ENCODE measurements at places on chromosomes 3 and 15. TPM values are rescaled to one million over a fixed set of nuclear protein-coding genes. Genes with fewer than 3 reads are reported as not detected.

- no peaks in the 10 kb centered on the region for H3K27me3 ChIP-seq
- no peak overlapping the region for H3K4me3 ChIP-seq
- DNase-seq, result no peak
Measured at GRCh38 chr3:25888892-25889524, 99.1 kb downstream of the OXSM start.

DNA sequence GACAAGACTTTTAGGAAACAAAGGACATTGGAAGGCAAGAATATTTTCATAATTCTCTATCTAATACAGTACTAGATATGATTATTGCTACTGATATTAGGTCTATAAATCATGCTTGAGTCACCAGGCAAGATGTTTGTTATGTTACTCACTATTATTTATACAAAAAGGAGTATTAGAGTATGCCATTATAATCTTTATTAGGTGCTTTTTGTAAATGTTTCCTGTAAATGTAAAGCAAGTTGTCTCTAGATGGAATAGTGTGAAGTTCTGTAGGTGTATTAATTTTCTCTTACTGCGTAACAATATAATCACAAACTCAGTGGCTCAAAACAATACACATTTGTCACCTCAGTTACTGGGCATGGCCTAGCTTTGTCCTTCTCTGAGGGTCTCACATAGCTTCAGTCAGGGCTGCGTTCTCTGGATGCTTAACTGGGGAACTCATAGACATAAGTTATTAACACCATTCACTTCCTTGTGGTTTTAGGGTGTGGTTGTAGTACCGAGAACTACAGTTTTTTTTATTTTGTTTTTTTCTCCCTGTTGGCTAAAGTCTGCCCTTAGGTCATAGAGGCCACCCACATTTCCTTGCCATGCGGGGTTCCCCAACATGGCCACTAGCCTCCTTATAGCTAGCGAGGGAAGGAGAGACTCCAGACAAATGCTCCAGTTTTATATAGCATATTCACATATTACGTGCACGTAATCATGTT is 20.3 kb upstream of the MAP3K13 start:
- H3K27ac ChIP-seq, result no peak overlapping the region
- no peaks in the 10 kb centered on the region for H3K4me1 ChIP-seq
- H3K4me3 ChIP-seq, result no peak overlapping the region
- H3K27me3 ChIP-seq, result no peaks in the 10 kb centered on the region
- no peak for DNase-seq

- DNase-seq, result no peak
- no peak overlapping the region for H3K27ac ChIP-seq
- H3K27me3 ChIP-seq, result no peaks in the 10 kb centered on the region
- no peaks in the 10 kb centered on the region for H3K4me1 ChIP-seq
- H3K36me3 ChIP-seq, result no peaks in the 10 kb centered on the region
Measured at GRCh38 chr3:118227191-118227590, 807.5 kb downstream of the IGSF11 start.

DNA sequence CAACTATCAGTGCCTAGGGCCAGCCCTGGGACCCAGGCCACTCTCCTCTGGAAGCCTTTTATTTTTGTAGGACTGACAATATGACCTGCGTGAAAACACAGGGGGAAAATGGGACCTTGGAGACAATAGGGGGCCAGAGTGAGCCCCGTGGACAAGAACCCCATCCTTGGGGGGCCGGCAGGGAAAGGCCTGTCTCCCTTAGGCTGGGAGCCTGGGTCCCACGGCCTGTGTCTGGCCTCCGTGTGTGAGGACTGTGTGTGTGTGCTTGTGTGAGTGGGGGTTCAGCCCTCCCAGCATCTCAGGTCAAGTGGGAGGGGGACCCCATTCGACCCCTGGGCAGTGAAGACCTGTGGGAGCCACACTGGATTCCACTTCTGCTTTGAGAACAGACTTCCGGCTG is 53.3 kb downstream of the EXOG start:
- no peak overlapping the region for H3K4me3 ChIP-seq
- no peak for DNase-seq
- H3K36me3 ChIP-seq, result no peaks in the 10 kb centered on the region
- H3K27ac ChIP-seq, result no peak overlapping the region
- no peaks in the 10 kb centered on the region for H3K4me1 ChIP-seq
- H3K27me3 ChIP-seq, result no peaks in the 10 kb centered on the region

DNA sequence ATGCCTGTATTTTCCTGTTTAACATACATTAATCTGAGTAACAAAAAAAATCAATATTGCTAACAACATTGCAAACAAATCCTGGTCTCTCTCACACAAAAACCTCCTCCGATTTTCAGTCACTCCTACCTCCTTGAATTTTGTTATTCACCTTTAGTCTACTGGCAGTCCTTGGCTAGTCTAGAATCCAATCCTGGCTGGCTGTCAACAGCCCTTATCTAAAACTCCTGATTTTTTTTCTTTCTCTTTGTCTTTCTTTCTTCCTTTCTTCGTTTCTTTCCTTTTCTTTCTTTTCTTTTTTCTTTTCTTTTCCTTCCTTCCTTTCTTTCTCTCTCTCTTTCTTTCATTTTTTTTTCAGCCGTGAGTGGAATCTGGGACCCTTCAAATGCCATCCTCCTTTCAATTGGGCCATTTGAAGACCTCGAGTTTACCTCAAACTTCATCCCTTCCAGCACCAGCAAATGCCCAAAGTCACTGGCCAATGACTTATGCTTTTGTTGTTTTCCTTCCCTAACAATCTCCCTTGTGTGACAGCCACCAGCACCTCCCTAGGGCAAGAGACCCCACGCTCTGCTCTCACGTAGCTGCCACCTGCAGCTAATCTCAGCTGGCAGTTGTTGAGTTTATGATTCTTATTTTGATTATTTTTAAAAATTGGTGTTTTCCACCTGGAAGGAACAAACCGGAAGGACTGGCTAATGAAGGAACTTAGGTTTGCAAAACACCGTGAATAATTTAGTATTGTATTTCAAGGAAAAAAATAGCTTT is 6.8 kb upstream of the ONECUT1 start:
- peaks cover 10% of the 10 kb centered on the region for H3K4me1 ChIP-seq
- H3K36me3 ChIP-seq, result no peaks in the 10 kb centered on the region
- no peak overlapping the region for H3K4me3 ChIP-seq
- H3K27ac ChIP-seq, result no peak overlapping the region
- no peak for DNase-seq

The MESP2 gene
- polyA plus RNA-seq, result not detected

The HGD gene
- not detected for polyA plus RNA-seq

Data from naive thymus-derived CD4-positive, alpha-beta T cell (primary cell).